ENCODE measurements at places on chromosomes 11 and 22.

DNA sequence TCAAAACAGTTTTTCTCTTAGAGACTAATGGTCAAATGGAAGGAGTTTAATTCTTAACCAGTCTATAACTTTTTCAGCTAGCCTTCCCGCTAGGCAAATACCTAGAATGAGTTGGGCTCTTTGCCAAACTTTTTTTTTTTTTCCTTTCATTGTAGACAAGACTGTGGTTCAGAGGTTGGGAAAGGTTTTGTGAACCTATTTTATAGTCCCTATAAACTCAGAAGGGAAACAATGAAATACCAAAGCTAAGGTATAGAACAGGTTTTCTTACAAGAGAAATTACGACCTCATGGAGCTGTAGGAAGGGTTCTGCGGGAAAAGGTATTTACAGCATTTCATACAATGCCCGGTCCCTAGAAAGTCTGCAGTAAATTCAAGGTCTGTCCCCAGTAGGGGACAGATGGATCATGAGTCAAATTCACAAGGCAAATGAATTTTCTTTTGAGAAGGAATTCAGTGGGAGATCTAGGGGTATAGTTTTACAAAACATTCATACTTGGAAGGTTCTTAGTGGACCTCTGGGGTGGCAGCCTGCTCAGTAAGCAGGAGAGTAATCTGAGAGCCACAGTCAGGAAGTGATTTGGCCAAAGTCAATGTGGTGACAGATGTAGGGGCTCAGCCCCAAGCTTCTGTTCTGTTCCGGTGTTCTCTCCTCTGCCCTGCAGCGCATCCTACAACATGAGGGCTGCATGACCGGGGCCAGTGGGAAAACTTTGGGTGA is 146.8 kb downstream of the DBX1 start:
- DNase-seq, result no peak

GRCh38 chr11:79902493-79902892 is 461.7 kb upstream of the TENM4 start:
- DNase-seq, result no peak

- no peak for DNase-seq
Measured at GRCh38 chr11:36530840-36531239, 20.8 kb upstream of the TRAF6 start.

DNA sequence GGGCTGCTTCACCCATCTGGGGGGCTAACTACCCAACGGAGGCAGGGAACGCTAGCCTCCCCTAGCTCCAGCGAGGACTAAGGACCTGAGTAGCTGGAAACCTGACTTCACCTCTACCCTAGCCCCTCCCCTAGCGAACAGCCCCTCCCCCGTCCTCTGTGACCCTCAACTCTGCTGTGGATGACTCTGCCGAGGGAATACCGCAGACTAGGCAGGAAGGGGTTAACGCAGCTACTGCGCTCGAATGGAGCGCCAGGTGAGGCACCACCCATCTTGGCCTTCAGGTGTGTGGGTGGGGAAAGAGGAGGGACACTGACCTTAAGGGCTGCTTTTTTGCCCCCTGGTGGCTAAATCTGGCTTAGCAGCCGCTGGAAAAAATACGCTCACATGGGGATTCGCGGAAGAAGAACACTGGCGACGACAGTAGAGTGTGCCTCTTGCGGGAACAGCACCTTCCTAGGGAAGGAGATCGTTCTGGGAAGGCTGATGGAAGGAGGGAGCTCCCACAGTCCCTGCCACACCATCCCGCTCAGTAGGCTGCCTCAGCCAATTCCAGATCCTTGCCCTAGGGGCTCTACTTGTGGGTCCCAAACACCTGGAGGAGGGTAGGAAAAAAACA is 4.5 kb upstream of the BCL9L start:
- DNase-seq, result peak; percentile 86

DNA sequence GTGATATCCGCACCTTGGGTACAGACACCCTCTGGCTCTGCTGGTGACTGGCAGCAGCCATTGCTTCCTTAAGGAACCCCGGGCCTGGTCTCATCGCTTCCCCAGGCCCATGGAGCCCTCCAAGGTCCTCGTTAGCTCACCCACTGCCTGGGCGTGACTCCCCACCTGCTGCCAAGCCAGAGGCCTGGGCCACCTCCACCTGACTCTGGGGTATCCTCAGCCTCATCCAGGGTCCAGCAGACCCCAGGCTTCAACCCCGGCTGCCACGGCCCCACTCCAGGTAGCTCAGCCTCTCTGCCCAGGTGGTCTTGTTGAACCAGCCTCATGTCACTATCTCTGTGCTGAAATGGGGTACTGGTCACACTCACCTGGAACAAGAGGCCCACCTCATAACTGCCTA is 337.9 kb downstream of the BRD1 start:
- DNase-seq, result no peak
